RPMI8226 (cell line): ENCODE measurements at places on chromosomes 12 and 14.
A peak's percentile ranks its signal among the peaks of the same experiment; 100 is the strongest.

- no peak for DNase-seq
Observed at GRCh38 chr12:62468935-62469334, 2.3 kb downstream of the MON2 start.

- DNase-seq = peak; percentile 76
Observed at GRCh38 chr12:57844709-57845477, 1.6 kb downstream of the CTDSP2 start.

DNA sequence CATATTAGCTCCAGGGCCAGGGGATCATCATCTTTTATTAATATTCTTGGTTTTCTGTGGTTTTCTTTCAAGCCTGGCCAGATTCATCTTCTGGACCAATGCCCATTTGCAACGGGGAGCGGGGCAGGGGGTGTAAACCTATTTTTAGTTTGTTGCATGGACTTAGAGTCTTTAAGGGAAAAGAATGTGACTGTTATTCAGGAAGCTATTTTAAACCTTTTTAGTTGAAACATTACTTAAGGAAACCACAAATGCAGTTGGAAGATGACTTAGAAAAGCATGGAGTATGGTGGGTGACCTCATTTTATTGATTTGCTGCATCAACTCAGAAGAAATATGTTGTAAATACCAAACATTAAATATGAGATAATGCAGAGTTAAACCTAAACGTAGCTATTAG, 368.4 kb upstream of the E2F7 start:
- no peak for DNase-seq

- no peak for DNase-seq
Observed at GRCh38 chr12:85279449-85280164, 413 bp upstream of the ALX1 start.

DNA sequence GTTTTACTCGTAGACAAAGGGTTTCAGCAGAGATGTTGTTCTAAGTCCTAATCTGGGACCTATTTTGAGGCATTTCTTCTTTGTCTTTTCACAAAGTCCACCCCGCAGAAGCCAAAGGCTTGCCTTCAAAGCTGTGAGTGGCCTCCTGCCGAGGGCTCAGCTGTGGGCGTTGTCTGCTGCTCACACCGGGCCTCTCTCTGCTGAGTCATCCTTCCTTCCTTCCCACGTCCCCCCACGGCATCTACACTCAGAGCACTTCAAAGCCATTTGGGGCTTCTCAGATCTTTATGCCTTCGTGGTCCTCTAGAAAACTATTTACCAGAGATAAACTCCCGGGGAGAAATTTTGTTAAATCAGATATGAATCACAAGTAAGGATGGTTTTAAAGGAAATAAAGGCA, 115.9 kb upstream of the TMPO start:
- peak; percentile 31 for DNase-seq

- DNase-seq = no peak
Observed at GRCh38 chr12:124954771-124955170, 34.2 kb downstream of the DHX37 start.

DNA sequence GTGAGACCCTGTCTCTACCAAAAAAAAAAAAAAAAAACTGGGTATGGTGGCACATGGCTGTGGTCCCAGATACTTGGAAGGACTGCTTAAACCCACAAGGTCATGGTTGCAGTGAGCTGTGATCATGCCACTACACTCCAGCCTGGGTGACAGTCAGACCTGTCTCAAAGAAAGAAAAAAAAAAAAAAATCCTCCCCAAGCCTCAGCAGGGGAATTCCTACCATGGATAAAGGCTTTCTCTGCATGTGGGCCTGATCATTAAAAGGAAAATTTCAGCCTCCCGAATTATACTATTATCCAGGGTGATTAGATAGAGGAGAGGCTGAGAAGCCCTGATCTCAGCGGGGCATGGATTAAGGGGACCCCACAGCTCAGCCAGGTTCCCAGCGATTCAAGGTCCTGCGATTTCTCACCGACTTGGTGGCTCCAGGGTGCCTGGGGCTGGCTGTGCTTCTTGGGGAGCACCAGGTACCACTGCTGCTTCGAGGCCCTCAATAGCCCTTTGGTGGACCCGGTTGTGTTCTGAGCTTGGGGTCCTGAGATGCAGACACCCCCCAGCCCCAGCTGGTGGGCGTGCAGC, 5.6 kb downstream of the SH2B3 start:
- no peak for DNase-seq

- DNase-seq = no peak
Observed at GRCh38 chr12:103807561-103808238, 33.3 kb downstream of the NT5DC3 start.

- DNase-seq = no peak
Observed at GRCh38 chr12:84785281-84785680, 127.3 kb downstream of the SLC6A15 start.

GRCh38 chr12:32997471-32997870, 100.9 kb upstream of the PKP2 start:
- no peak for DNase-seq

- DNase-seq = no peak
Observed at GRCh38 chr12:119685375-119685774, 17.4 kb downstream of the PRKAB1 start.

DNA sequence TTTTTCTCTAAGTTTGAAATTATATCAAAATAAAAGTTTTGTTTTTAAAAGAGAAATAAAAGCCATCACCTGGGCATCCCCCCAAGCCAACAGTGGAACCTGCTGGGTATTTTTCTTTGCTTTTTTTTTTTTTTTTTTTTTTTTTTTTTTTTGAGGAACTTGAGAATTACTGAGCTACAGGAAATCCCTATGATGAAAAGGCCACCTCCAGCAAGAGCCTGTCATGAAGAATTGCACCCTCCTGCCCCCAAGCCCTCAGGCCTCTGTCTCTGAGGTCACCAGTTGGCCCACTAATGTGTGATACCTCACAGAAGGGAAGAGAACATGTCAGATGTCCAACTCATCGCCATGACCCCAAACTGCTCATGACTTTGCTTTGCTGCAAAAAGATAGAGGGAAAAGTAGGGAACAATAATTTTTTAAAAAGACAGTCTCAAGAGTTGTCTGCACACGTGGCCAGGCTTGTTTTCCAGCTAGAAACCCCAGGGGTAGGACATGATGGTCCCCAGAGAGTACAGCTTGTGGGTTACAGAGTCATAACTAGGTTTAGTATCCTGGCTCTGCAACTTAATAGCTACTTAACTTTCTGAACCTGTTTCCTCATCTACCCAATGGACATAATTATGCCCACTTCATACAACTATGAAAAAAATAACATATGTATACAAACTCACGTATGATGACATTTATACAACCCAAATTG, 124.3 kb upstream of the EGLN3 start:
- no peak for DNase-seq

GRCh38 chr14:24258548-24259265, 4.3 kb downstream of the TGM1 start:
- DNase-seq = no peak

DNA sequence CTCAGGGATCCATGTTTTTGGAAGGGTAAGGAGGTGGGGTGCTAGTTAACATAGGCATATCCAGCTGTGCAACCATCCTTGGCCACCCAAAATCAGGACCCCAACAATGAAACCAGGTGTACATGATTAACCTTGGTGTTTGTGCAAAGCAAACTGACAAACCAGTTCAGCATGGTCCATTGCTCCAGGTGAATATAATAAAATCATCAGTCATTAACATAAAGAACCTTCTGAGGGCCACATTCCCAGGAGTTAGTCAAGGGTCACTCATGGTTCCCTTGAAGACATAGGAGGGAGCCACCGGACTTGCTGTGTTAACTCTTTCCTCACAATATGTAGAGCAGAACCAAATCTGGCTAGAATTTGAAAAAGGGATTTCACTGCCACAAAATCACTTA, 17.8 kb downstream of the SLC38A2 start:
- no peak for DNase-seq

DNA sequence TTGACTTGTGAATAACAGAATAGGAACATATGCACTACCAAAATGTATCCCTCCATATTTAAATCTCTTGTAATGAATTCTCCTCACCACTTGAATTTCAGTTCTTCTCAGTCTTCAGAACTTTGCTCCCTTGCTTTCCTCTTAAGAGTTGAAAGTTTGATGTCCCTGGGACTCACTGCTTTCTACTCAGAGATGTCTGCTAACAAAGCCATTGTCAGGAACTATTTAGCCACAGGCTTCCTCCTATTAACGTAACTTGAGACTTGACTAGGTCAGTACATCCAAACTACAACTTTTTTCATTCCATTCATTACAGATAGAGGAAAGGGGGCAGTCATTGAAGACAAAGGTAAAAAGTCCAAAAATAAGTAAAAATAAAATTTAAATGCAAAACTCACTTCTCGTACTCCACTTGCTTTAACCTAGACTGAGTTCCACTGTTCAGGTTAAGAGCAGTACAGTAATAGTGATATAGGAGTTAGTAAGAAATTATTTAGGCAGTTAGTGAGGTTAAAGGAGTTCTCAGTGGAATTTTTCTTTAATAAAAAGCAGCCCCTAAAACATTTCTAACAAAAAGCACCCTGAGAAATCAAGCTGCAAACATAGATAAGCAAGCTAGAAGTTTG, 364.2 kb downstream of the SOX5 start:
- DNase-seq = no peak

DNA sequence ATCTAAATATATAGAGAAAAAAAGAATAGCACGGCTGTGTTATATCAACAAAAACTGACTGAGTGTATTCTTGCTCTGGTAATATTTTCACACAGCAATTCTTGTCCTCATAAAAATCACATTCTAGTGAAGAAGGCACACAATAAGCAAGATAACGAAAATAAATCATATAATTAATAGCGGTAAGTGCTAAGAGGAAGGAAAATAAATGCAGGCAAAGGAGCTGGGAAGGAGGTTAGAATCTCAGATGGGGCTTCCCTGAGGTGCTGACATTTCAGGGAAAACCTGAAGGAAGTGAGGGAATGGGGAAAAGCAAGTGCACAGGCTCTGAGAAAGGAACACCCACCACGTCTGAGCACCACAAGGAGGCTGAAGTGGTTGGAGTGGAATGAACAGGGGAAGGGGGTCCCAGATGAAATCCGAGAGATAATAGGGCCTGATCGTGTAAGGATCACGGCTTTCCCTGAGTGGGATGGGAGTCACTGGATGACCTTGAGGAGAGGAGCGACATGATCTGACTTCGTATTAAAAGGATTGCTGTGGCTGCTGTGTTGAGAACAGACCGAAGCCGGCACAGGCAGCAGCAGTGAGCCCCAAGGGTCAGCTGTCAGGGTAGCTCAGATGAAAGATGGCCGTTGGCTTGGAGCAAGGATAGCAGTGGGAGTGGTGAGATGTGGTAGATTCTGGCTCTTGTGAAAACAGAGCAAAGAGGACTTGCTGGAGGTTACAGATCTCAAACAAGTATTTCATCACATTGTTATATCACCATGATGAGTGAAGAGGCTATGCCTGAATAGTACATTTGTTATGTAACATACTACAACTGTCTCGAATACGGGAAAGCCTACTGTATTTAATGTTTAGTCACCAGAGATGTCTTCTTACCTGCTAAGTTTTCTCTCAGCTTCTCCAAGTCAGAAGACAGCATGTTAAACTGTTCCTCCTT, 67.1 kb upstream of the VPS33A start:
- no peak for DNase-seq

DNA sequence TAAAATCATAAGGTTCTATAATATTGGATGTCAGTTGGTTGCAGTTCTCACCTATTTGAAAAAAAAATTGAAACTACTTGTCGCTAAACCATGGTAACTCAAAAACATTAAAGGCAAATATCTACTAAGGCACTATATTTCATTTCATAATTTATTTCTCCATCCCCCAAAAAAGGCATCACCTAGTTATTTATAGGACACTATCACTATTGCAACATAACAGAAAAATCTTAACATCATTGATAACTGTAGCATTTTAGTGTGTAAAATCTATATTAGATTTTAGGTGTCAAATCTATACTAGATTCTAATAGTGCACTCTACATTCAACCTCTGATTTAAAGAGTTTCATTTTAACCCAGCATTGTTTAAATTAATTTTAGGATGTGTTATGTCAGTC, 1.7 kb downstream of the SPTSSA start:
- DNase-seq = no peak

GRCh38 chr12:31120392-31121008, 46.8 kb downstream of the DDX11 start:
- DNase-seq = no peak

DNA sequence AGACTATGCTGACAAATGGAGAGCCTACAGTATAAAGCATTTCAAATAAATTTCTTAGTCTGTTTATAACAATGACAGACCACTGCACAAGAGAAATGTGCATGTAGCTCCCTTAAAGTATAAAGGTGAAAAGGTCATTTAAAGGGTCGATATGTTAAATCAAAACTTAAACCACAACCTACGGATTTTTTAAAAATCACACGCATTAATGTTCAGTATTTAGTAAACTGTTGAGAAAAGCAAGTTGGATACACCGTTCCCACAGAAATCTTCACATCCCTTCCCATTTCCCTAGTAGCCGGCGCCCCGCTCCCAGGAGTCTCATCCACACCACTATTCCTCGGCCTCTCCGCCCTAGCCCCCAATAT, 614 bp downstream of the FKBP3 start:
- no peak for DNase-seq

GRCh38 chr12:64010069-64010686, 165.7 kb downstream of the SRGAP1 start:
- no peak for DNase-seq

GRCh38 chr14:103820908-103821307, 26.5 kb downstream of the PPP1R13B start:
- no peak for DNase-seq
